Left renal cortex interstitium (tissue), 4 donors: ENCODE measurements at places on chromosomes 2 and 18.

GRCh38 chr2:240572141-240573031 lies 4.1 kb downstream of the RNPEPL1 start:
- DNase-seq: no peak

DNA sequence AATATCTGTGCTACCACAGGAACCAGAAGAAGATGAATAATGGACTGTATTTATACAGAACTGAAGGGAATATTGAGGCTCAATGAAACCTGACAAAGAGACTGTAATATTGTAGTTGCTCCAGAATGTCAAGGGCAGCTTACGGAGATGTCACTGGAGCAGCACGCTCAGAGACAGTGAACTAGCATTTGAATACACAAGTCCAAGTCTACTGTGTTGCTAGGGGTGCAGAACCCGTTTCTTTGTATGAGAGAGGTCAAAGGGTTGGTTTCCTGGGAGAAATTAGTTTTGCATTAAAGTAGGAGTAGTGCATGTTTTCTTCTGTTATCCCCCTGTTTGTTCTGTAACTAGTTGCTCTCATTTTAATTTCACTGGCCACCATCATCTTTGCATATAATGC lies 1399.9 kb downstream of the DPP10 start:
- DNase-seq: no peak

DNA sequence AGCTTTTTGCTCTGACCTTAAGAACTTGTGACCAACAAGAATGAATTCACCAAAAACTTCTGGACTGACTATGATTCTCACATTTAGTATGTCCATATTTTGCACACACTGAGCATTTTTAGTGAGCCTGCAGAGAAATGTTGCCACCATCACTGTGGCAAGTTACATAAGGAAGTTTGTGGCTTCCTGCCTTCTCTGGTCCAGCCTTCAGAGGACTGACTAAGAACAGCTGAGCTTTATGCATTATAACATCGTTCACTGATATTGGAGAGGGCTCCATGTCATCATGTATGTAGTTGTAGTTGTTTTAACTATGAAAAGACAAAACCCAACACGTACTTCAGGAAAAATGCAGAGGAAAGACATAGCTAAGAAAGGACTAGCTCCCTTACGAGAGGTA lies 218.0 kb upstream of the CRIM1 start:
- DNase-seq: no peak

DNA sequence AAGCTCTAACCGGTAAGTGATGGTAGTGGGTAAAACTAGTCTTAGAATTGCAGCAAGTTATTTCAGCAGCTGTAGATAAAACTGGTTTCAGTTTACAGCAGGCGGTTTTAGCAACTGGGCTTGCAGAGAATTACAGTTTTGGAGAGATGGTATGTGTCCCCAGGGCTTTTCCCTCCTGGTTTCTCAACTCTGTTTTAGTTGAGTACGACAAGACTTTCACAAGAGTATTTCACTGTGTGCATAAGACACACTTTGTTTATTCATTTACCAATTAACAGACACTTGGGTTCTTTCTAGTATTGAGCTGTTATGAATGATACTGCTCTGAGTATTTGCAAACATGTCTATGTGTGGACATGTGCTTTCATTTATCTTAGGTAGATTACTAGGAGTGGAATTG lies 65.6 kb upstream of the RFX8 start:
- no peak for DNase-seq

DNA sequence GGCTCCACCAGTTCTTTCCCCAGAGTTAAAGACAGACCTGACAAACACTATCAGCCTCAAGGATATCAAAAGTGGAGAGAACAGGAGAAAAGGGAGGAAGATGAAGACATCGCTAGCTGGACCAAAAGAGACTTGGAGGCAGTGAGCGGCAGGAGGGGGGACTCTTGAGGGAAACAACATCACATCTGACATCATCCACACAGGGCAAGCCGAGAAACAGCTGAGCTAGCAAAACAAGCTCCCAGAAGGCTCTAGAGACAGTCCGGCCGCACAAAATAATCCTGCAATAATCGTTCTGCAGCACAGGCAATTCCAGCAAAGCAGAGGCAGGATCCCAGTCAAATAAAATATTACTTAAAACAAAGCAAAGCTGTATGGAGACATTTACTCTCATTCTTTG lies 239.8 kb downstream of the EN1 start:
- no peak for DNase-seq

DNA sequence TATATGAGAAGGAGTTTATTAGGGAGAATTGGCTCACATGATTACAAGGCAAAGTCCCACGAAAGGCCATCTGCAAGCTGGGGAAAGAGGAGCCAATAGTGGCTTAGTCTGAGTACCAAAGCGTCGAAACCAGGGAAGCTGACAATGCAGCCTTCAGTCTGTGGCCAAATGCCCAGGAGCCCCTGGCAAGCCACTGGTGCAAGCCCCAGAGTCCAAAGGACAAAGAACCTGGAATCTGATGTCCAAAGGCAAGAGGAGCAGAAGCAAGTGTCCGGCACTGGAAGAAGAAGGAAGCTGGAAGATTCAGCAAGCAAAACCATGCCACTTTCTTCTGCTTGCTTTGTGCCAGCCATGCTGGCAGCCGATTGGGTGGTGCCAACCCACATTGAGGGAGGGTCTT lies 74.3 kb upstream of the NPAS2 start:
- DNase-seq: no peak

DNA sequence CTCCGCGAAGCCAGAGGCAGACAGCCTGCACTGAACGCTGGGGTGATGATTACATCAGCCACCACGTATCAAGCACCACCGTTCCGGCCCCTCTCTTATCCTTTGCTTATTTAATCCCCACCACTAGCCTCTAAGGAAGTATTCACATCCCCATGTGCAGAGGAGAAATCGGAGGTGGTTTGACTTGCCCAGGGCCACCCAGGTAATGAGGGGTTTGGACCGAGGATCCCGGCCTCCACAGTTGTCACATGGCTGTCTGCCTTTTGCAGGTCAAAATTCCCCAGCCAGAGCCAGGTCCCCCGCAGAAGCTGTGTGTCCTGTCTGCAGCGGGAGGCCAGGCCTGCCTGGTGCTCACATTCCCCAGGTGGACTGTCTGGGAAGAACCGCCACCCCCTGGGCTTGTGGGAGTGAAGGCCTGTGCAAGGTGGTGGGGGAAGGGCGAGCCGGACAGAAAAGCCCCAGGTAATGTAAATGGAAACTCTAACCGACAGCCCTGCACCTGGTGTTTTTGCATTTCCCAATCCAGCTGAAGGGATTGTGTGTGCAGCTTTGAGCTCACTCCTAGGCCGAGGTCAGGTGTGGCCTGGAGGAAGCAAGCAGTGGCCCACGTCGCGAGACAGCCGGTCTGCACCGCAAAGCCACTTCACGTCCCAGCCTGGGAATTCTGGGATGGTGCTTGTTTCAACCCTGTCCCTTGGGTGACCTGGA lies 108.5 kb upstream of the ID2 start:
- DNase-seq: no peak

- no peak for DNase-seq
These were observed 752 bp upstream of the BAZ2B start for GRCh38 chr2:159617100-159617499.

DNA sequence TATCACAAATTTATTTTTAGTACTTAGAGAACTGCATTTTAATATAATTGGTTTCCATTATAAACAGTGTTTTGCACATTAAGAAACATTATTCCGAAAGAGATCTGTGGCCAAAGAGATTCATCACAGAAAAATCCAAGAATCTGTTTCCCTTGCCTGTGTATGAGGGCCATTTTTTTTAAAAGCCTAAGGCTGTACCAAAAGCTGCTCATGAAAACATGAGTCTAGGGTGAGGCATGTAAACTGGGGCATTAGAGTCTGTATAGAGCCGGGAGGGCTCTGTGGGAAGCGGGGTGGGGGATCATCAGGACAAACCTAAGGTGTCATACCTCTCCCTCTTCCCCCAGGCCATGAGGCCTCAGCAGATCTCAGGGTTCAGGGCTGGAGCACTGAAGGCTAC lies 223.8 kb downstream of the FBXO15 start:
- DNase-seq: no peak

- DNase-seq: no peak
These were observed 237.4 kb downstream of the CAMKMT start for GRCh38 chr2:44599130-44599529.

DNA sequence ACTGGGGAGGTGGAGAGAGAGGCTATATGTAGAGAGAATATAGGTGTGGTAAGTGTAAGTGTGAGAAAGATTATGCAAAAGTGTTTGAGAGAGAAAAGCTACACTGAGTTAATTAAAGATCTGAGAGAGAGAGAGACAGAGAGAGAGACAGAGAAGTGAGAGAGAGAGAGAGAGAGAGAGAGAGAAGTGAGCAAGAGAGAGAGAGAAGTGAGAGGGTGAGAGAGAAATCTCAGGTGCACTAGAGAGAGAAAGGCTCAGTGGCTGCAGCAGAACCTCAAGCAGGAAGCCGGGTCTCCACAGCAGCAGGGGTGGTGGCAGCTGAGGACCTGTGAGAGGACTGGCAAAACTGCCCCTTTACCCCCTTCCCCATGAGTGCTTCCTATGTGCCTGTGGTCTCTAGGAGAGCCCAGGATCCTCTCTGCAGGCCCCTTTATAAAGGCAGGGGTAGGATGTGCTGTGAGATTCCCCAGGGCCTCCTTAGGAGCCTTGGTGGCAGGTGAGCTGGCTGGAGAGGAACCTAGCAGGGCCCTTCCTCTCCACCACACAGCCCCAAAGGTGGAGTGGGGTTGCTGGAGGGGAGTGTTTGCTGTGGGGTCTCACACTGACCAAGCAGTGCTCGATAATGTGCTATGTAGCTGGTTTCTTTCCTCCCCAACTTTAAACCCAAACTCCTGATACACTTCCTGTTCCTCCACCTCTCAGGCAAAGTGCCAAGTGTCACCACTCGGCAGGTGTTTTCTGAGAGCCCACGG lies 52.6 kb downstream of the SLC4A5 start:
- DNase-seq: no peak

DNA sequence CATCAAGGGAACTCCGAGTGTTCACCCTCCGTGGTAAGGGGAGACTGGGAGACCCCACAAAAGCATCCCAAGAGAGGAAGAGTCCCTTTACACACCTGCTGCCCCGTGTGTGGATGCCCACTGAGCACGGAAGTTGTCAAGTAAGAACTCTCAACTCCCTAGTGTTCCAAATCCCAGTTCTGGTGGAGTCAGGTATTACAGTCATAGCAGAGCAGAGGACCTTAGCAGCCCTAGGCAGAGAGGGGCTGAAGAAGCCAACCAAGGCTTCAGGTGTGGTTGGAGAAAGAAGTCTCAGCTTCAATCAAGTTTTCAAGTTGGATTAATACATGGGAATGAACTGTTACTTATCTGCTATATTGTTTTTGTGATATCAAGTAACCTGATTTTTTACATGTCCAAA lies 512.5 kb downstream of the RNF144A start:
- no peak for DNase-seq

GRCh38 chr18:22088029-22088428 lies 81.4 kb upstream of the GATA6 start:
- no peak for DNase-seq

- DNase-seq: no peak
These were observed 888.5 kb upstream of the FSHR start for GRCh38 chr2:50042771-50043170.
